ENCODE measurements at places on chromosomes 12 and 14.

DNA sequence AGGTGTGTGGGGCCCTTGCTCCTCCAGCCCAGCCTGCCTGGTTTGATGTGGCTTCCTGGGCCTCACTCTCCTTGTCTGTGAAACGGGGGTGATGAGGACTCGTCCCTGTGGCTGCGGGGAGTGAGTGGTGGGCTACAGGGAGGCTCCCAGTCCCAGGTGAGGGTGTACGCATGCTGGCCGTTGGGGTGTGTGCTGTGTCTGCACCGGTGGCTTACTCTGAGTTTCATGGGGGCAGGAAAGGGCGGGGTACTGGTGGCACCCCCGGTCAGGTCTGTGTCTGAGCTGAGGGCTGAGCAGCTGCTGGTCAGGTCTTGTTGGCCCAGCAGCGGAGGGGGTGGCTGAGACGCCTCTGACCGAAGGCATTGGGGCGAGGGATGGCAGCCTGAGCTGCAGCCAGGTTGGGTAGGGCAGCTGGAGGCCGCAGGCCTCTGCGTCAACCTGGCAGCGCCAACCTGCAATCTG, 11.2 kb downstream of the ULK1 start:
- DNase-seq: no peak

GRCh38 chr14:96002498-96002884, 36.7 kb upstream of the C14orf132 start:
- DNase-seq: no peak

DNA sequence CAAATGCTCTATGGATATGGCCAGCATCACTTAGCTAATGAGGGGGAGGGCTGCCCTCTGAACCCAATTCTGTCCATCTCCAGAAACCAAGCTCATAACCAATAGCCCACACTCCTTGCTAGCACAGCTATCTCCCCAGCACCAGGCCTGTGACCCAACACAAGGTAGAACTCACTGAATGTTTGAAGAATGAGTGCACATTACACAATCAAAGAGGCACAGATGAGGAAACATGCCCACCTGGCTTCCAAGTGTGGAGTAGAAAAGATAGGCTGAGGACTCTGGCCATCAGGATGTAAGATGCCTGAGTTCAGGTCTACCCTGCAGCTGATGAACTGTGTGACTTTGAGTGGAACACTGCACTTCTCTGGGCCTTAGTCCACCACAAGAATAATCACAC, 268.4 kb downstream of the BCL11B start:
- no peak for DNase-seq

DNA sequence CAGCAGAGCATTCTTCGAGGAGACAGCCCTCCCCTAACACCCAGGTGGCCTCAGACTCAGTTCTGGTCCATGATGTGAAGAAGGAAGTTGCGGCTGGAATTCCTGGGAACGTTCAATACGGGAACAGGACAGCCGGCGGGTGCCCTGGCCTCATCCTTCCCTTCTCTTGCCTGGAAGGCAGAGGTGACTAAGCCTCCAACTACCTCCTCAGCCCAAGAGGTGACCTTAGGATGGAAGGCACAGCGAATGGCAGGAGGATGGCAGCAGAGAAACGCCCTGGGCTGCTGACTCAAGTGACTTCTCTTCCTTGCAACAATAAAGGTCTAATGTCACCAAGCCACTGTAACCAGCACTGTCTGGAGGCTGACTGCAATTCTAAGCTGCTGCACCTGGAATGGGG, 36.1 kb downstream of the DHX37 start:
- no peak for DNase-seq

GRCh38 chr12:34209259-34209835, 187.1 kb downstream of the ALG10 start:
- no peak for DNase-seq

DNA sequence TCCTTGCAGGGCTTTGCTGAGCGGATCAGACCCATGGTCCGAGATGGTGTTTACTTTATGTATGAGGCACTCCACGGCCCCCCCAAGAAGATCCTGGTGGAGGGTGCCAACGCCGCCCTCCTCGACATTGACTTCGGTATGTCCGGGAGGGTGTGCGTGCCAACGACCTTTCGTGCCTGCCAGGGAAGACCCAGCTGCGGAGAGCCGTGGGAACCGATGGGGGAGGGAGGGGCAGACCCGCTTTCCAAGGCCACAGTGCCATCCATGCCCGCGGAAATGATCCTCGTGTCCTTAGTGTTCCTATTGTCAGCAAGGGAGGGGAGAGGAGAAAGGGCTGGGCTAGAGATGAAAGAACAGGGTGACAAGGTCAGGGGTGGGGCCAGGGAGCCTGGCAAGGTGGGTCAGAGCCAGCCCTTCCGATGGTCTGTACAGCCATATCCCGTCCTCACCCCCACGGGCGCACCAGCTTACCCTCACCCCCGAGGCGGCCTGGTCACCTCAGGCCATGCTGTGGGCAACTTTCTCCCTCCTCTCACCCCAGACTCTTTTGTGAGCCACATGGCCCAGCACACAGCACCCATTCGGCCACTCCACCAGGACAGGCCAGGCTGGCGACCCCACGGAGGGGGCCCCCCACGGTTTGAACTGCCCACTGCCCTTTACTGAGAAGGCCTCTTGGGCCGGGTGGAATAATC, 11.7 kb upstream of the SIVA1 start:
- DNase-seq: no peak

GRCh38 chr12:20006871-20007730, 361.2 kb upstream of the PDE3A start:
- DNase-seq: peak; percentile 73

DNA sequence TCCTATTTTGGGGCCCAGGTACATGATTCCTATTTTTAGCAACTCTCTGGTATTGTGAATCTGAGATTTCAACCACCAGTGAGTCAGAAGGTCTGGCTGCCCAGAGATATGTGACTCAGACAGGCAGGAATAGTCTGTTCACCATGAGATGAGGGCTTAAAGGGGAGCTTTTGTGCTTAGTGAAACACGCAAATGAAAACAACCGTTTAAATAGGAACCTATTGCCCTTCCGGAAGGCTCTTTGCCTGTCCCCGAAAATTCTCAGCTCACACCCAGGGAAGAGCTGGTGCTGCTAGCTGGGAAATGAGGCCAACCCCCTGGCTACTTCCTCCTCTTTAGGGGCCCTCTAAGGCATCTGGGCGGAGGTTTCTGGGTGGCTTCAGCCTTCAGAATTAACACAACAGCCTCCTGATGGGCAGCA, 283.6 kb downstream of the CACNA1C start:
- peak; percentile 91 for DNase-seq

GRCh38 chr12:27180906-27181505, 63.1 kb upstream of the STK38L start:
- DNase-seq: no peak

DNA sequence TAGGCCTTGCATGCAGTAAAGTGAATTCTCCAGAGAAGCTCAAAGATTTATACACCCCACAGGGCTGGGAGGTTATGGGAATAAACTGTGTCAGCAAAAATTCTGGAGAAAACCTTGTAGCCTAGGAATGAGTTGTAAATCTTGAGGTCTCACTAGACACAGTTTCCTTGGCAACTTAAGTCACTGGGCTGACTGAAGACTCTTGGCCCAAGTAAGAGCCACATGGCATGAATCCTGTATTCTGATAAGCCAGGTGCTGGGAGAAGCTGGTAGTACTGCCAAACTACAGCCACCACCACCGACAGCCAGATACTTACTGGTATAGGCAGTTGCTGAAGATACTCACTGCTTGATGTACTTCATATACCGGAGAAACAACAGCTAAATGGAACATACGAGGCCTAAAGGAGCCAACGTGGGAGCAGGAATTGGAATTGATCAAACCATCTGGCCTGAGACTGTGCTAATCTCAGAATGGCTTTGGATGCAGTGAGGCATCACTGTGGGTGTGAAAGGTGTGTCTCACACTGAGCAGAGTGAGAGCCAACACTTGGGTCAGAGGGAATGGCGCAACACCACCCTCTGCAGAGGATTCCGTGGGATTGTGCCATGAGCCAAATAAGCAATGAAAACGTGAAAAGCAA, 102.8 kb upstream of the TMCC3 start:
- no peak for DNase-seq

DNA sequence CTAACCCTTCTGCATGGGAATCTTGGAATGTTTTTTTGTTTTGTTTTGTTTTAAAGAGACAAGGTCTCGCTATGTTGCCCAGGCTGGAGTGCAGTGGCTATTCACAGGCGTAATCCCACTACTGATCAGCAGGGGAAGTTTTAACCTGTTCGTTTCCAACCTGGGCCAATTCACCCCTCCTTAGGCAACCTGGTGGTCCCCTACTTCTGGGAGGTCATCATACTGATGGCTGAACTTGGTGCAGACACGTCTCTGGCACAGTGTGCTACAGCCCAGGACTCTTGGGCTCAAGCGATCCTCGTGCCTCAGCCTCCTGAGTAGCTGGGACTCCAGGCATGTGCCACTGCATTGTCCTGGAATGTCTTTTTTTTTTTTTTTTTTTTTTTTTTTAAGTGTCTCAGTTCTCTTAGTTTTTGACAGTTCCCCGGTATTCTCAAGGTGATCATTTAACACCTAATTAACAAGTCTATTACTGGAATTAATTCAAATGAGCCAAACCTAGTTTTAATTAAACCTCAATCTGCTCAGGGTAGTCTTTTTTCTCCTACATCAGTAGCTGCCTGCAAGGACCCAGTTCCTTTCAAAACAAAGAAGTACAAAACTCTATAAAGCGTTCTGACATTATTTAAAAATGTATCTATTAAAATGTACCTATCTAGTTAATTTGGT, 49.0 kb upstream of the ISM2 start:
- DNase-seq: no peak

DNA sequence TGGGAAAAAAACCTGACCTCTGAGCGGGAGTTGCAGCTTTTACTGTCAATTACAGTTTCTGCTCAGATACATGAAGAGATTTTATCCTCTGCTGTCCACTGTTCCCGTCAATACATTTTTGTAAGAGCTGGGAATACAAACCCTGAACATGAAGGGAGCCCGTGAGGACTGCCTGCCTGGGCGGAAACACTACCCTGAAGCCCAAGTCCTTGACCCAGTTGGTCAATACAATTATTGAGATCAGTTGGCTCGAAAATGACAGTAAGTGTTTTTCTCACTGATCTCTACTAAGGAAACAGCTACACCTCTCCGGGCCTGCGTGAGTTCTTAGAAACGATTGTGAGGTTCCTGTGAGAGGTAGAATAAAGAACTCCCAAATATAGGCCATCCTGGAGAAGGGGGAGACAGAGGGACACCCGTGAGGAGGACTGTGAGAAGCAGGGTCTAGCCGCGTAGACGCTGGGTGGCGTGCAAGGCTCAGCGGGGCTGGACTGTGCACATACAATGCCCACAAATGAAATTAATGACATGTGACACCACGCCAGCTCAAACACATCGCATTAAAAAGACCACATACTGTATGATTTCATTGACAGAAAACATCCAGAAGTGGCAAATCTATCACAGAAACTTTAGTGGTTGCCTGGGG, 509.5 kb downstream of the TMEM132D start:
- no peak for DNase-seq

- no peak for DNase-seq
These were observed 78.4 kb downstream of the FRMD6 start for GRCh38 chr14:51730098-51730497.

GRCh38 chr12:106219043-106219442, 28.8 kb downstream of the CKAP4 start:
- no peak for DNase-seq

DNA sequence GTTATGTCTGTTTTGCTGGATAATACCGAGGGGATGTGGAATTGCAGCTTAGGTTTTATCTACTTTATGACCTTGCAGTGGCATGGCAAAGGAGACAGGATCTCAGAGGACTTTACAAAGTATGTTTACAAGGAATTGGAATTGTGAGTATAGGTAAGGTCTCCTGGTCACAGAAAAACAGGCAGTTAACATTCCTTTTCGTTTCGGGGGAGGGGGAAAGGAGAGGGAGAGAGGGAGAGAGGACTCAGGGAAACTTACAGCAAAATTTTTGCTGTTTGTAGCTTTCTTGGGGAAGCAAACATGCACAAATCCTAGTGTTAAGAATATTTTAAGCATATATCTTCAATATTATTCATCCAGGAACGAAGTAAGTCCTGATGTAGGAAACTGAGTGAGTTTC, 590.5 kb upstream of the LRFN5 start:
- DNase-seq: no peak

DNA sequence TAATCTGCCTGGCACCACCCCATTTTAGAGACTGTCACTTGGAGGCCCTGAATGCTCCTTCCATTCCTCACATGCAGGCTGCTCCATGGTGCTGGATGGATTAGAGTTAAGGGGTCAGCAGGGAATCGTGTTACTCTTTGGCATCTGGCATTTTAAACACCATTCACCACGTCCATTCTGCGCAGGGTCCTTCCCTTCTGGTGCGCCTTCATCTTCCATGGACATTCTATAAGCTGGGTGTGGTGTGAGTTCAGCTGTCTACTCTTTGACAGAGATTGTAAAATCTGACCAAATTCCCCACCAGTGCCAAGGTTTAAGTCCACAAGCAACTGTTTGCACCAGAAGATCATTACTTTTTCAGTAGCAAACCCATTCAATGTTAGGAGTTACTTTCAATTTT, 47.8 kb downstream of the GIT2 start:
- DNase-seq: no peak

- DNase-seq: no peak
These were observed 14.2 kb upstream of the SLC24A4 start for GRCh38 chr14:92308716-92309115.

GRCh38 chr14:43790681-43791080, 716.4 kb downstream of the FSCB start:
- DNase-seq: no peak

DNA sequence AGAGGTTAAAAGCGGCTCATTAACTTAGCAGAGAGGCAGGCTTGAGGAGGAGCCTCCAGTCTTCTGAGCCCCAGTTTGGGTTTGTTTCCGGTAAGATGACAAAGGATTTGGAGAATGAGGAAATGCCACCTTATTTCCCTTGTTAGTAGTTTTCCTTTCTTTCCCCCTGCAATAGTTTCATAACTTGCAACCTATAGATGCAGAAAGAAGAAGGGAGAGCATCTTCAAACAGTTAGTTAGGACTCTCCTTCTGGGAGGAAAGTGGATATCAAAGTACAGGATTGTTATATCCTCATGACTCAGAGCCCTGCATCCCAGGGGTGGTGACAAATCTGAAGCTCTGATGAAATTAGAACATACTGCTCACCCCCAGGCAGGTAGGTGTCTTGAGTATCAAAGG, 180.7 kb upstream of the SLC38A2 start:
- DNase-seq: no peak

GRCh38 chr14:101475456-101476257, 85.6 kb upstream of the DIO3 start:
- DNase-seq: peak; percentile 68

DNA sequence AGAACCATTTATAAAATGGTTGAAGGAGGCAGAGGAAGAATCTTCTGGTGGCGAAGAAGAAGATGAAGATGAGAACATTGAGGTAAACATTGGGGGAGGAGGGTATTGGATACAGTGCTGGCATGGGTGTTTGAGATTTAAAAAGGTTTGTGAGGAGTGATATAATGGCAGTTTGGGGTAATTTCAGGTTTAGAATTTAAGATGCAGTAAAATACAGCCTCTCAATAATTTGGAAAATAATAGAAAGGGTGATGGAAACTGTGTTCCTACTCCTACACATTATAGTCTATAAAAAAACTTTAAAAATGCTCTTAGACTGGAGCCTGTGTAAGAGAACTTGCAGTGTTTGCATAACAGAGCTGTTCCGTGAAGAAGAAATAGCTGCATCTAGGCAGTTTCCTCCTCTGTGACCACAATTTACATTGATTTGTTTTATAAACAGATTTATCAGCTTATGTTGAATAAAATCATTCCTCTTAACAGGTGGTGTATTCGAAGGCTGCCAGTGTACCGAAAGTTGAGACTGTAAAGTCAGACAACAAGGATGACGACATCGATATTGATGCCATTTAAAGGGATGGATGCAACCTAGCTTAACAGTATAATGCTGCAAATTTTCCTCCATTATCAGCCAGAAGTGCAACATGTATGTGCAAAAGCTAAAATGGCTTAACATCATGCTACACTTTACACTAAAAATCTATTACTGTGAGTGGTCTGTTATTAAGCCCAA, 6.6 kb downstream of the EIF5 start:
- no peak for DNase-seq

Measured in AG09309 (cell line).